ENCODE measurements at places on chromosomes 4 and X. TPM values are rescaled to one million over a fixed set of nuclear protein-coding genes. Genes with fewer than 3 reads are reported as not detected.

Gene HPGDS
- total RNA-seq: not detected

- H3K4me3 ChIP-seq: no peak overlapping the region
- peaks cover 2% of the 10 kb centered on the region for H3K4me1 ChIP-seq
- H3K36me3 ChIP-seq: peaks cover 2% of the 10 kb centered on the region
- H3K27me3 ChIP-seq: peaks cover 6% of the 10 kb centered on the region
- no peak for DNase-seq
Observed at GRCh38 chr4:38377195-38377594, 286.8 kb upstream of the KLF3 start.

DNA sequence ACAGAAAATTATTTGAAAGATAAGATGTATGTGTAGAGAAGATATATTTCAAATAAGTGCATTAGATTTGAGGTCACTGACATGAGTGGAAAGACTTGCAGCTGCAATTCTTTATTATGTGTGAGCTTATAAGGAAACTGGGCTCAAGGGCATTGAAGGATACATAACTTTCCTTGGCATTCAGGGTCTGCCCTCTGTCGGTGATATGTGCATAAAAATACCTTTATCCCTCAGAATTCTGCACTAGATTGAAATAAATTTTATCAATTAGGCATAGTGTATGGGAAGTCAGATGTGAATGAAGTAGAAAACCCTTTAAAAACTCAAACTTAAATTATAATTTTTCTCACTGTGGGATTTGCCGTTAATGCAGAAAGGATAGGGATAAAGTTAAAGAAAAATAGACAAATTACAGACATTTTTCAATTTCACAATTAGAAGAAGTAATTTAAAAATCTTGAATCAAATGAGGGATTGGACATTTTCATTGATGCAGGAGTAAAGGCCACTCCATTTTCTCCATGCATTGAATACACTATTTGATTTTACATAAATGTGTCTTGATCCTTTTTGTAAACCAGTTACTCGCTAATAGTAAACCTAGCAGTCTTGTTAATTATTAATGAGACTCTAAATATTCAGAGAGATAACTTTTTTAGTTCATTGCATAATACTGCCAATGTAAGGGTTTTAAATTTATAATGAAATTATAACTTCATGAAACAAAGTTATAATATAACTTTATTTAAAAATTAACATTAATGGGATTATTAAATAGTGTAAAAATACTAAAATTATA lies 21.0 kb upstream of the ETNPPL start:
- peaks cover 10% of the 10 kb centered on the region for H3K27me3 ChIP-seq
- DNase-seq: no peak
- no peak overlapping the region for H3K4me3 ChIP-seq
- no peaks in the 10 kb centered on the region for H3K4me1 ChIP-seq
- no peak overlapping the region for H3K27ac ChIP-seq
- H3K36me3 ChIP-seq: no peaks in the 10 kb centered on the region

GRCh38 chr4:36281384-36282106 lies at the start of gene DTHD1:
Gene DTHD1 (plus strand): TSS chr4:36281616. CDS start chr4:36281759, 143 bp downstream.
- H3K4me3 ChIP-seq: no peak within 1 kb of the TSS
- H3K36me3 ChIP-seq: no peaks in the 10 kb centered on the region
- DNase-seq: no peak
- H3K4me1 ChIP-seq: peaks cover 10% of the 10 kb centered on the region
- H3K27me3 ChIP-seq: no peaks in the 10 kb centered on the region

DNA sequence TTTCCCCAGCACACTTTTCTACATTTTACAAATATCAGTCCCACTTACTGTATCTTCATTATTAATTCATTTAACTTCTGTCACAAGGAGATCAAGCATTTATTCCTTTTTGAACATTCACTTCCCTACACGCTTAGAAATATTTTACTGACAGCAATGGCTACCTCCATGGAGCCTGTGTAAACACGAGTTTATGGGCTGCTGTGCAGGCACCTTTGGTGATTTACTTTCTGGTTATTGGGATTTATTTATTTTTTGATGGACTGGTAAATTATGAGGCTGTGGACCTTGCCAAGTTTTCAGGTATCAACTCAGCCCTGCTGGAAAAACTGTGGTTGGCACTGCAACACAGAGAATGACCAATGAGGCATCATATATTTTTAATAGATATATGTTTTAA lies 45.4 kb upstream of the PAQR3 start:
- no peak for DNase-seq
- H3K4me1 ChIP-seq: no peaks in the 10 kb centered on the region
- H3K4me3 ChIP-seq: no peak overlapping the region
- H3K27me3 ChIP-seq: peaks cover 42% of the 10 kb centered on the region
- H3K36me3 ChIP-seq: no peaks in the 10 kb centered on the region

DNA sequence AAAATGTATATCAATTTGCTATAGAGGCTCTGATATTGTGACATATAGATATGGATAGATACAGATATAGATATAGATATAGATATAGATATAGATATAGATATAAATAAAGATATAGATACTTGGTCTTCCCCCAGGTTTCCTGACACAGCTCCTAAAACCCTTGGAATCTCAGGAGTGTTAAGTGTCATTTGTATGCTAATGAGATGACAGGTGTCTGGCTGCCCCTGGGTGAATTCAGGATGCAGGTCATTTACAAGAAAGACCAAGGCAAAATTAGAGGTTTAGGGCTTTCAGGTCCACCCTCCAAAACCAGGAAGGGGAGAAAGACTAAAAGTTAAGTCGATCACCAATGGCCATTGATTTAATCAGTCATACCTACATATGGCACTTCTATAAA lies 1034.8 kb downstream of the PDHA2 start:
- no peak for DNase-seq
- no peaks in the 10 kb centered on the region for H3K27me3 ChIP-seq
- H3K27ac ChIP-seq: no peak overlapping the region
- no peak overlapping the region for H3K4me3 ChIP-seq

DNA sequence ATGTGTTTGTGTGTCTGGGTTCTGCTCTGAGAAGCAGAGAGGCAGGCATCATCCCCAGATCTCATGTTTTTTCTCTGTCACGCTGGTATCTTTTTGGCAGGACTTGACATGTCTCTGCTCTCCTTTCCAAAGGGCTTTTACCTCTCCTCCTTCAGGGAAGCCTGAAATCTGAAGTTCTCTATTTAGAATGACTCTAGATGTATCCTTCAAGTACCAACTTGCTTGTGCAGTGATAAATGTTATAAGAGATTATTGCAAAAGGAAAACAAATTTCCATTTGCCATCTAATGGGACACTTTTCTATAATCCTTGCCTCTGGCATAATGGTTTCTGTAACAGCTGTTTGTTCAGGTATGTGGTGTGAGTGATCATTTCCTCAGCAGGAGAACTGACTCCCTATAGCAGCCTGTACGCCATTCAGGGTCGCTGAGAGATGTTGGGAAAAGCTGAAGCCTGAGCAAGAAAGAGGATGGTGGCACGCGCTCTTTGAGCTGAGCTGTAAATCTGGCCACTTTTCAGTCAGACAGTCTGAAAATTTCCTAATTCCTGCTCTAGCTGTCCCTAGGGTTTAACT lies 72.5 kb downstream of the CNGA2 start:
- no peak overlapping the region for H3K27ac ChIP-seq
- no peaks in the 10 kb centered on the region for H3K27me3 ChIP-seq
- no peaks in the 10 kb centered on the region for H3K36me3 ChIP-seq
- no peaks in the 10 kb centered on the region for H3K4me1 ChIP-seq
